ENCODE measurements at places on chromosomes 13 and 19. TPM values are rescaled to one million over a fixed set of nuclear protein-coding genes. Genes with fewer than 3 reads are reported as not detected.
A peak's percentile ranks its signal among the peaks of the same experiment; 100 is the strongest.

DNA sequence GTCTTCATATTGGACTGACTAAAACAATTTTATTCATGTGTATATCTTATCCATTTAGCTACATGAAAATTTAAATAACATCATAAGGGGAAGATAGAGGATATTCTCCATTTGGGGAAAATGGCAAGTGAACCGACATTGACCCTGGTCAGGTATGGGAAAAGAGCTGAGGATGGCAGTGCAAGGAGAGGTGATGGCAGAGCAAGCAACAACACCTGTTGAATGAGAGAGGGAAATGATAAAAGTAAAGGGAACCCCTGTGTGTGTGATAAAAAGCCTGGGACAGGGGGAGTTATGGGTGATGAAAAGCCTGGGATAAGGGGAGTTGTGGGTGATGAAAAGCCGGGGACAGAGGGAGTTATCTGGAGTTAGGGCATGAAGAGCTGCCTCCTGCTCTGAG is 4.0 kb downstream of the CLC start:
- H3K4me3 ChIP-seq = no peak overlapping the region
- H3K27me3 ChIP-seq = no peaks in the 10 kb centered on the region
- H3K36me3 ChIP-seq = no peaks in the 10 kb centered on the region
- no peaks in the 10 kb centered on the region for H3K4me1 ChIP-seq
- DNase-seq = no peak

The SIAH3 gene
- total RNA-seq = 0.31 TPM

- H3K4me1 ChIP-seq = no peaks in the 10 kb centered on the region
- DNase-seq = no peak
- H3K4me3 ChIP-seq = no peak overlapping the region
- peaks cover 30% of the 10 kb centered on the region for H3K36me3 ChIP-seq
- H3K27me3 ChIP-seq = peaks cover 40% of the 10 kb centered on the region
Measured at GRCh38 chr19:41909706-41910105, 18.5 kb downstream of the ERFL start.

DNA sequence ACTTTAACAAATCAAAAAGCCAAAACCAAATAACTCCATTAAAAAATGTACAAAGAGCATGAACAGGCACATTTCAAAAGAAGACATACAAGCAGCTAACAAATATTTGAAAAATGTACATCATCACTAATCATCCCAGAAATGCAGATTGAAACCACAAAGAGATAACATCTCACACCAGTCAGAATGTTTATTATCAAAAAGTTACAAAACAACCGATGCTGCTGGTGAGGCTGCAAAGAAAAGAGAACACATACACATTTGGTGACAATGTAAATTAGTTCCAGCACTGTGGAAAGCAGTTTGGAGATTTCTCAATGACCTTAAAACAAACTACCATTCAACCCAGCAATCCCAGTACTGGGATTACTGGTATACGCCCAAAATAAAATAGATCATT is 756.0 kb upstream of the PCDH20 start:
- H3K4me1 ChIP-seq = no peaks in the 10 kb centered on the region
- H3K27ac ChIP-seq = no peak overlapping the region
- H3K36me3 ChIP-seq = no peaks in the 10 kb centered on the region
- no peak for DNase-seq

DNA sequence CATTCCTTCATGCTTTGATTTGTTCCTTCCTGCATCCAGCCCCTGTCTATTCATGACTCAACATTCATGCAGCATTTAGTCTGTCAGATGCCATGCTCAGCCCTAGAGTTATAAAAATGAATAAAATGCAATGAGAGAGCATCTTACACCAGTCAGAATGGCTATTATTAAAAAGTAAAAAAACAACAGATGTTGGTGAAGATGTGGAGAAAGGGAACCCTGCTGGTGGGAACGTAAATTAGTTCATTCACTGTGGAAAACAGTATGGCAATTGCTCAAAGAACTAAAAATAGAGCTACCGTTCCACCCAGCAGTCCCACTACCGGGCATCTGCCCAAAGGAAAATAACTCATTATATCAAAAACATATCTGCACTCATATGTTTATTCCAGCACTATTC is 70.0 kb upstream of the GTF3A start:
- H3K4me1 ChIP-seq = no peaks in the 10 kb centered on the region
- no peak overlapping the region for H3K4me3 ChIP-seq
- no peaks in the 10 kb centered on the region for H3K27me3 ChIP-seq
- H3K36me3 ChIP-seq = no peaks in the 10 kb centered on the region
- no peak overlapping the region for H3K27ac ChIP-seq
- DNase-seq = no peak

The IFNL2 gene
- total RNA-seq = not detected

GRCh38 chr19:6458695-6459261 is 814 bp downstream of the SLC25A23 start:
- peaks cover 11% of the 10 kb centered on the region for H3K36me3 ChIP-seq
- no peaks in the 10 kb centered on the region for H3K4me1 ChIP-seq
- peak overlapping the region; percentile 61 for H3K4me3 ChIP-seq
- no peak overlapping the region for H3K27ac ChIP-seq

The LAIR1 gene
- 27.4 TPM for total RNA-seq

The GDF15 gene
- 49.7 TPM for total RNA-seq

- H3K4me3 ChIP-seq = no peak overlapping the region
- H3K27me3 ChIP-seq = peaks cover 18% of the 10 kb centered on the region
- H3K4me1 ChIP-seq = no peaks in the 10 kb centered on the region
- no peak for DNase-seq
- no peaks in the 10 kb centered on the region for H3K36me3 ChIP-seq
Measured at GRCh38 chr13:111922086-111922485, 144.9 kb upstream of the SOX1 start.

DNA sequence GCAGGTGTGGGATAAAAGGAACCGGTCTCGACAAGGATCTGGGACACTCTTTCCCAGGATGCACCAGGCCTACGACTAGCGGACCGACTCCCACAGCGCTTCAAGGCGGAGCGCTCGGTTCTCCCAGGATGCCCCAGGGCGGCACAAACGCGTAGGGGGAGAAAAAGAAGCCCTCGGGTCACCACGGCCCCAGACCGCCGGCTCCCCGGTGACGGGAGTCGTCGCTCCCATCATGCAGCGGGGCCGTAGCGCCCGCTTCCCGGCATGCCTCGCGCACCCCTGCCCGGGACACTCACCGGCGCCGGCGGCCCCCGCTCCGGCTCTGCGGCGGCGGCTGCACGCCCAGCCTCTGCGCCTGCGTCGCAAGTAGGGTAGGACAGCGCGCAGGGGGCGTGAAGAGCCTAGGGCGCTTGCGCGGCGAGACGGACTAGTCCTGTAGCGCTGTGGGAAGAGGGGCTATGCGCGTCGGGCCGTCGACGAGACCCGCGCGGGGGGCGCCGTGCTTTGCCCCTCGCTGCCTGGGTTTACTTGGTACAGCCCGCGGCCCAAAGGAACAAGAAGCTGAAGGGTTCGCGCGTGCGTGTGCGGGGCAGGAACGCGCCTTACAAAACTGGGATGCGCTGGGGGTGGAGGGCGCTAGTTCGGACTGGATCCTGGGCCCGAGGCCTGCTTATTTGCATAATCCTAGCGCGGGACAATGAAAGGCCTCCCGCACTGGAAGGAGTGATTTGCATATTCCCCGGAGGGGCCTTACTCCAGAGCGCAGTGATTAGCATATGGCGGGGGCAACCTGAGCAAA is at the start of gene ZNF428:
TSS of gene ZNF428 (minus strand) at position 368 of the 799 bp plus-strand sequence. CDS start 5,325 bp downstream, outside the sequence.
- H3K36me3 ChIP-seq = no peaks in the 10 kb centered on the region
- H3K27ac ChIP-seq = peak within 1 kb of the TSS; percentile 97
- DNase-seq = peak; percentile 94
- peaks cover 2% of the 10 kb centered on the region for H3K4me1 ChIP-seq
- H3K4me3 ChIP-seq = peak within 1 kb of the TSS; percentile 87
- no peaks in the 10 kb centered on the region for H3K27me3 ChIP-seq

GRCh38 chr19:5782945-5783919 is 1.3 kb downstream of the PRR22 start:
- no peaks in the 10 kb centered on the region for H3K4me1 ChIP-seq
- H3K27ac ChIP-seq = no peak overlapping the region
- H3K36me3 ChIP-seq = peaks cover 10% of the 10 kb centered on the region
- H3K4me3 ChIP-seq = no peak overlapping the region
- no peaks in the 10 kb centered on the region for H3K27me3 ChIP-seq

DNA sequence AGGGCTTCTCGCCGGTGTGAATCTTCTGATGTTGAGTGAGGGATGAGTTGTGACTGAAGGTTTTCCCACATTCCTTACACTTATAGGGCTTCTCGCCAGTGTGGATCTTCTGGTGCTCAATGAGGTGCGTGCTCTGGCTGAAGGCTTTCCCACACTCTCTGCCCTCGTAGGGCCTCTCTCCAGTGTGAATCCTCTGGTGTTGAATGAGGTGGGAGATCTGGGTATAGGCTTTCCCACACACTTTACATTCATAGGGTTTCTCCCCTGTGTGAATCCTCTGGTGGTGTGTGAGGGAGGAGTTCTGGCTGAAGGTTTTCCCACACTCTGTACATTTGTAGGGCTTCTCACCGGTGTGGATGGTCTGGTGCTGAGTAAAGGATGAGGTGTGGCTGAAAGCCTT is 33.2 kb downstream of the ZNF473 start:
- no peak overlapping the region for H3K27ac ChIP-seq
- DNase-seq = no peak
- H3K4me3 ChIP-seq = no peak overlapping the region
- H3K36me3 ChIP-seq = no peaks in the 10 kb centered on the region
- H3K27me3 ChIP-seq = no peaks in the 10 kb centered on the region

- no peak overlapping the region for H3K27ac ChIP-seq
- H3K36me3 ChIP-seq = no peaks in the 10 kb centered on the region
- H3K4me3 ChIP-seq = no peak overlapping the region
- no peaks in the 10 kb centered on the region for H3K4me1 ChIP-seq
- no peak for DNase-seq
- H3K27me3 ChIP-seq = no peaks in the 10 kb centered on the region
Measured at GRCh38 chr13:113365583-113365970, 1.6 kb upstream of the GRTP1 start.

DNA sequence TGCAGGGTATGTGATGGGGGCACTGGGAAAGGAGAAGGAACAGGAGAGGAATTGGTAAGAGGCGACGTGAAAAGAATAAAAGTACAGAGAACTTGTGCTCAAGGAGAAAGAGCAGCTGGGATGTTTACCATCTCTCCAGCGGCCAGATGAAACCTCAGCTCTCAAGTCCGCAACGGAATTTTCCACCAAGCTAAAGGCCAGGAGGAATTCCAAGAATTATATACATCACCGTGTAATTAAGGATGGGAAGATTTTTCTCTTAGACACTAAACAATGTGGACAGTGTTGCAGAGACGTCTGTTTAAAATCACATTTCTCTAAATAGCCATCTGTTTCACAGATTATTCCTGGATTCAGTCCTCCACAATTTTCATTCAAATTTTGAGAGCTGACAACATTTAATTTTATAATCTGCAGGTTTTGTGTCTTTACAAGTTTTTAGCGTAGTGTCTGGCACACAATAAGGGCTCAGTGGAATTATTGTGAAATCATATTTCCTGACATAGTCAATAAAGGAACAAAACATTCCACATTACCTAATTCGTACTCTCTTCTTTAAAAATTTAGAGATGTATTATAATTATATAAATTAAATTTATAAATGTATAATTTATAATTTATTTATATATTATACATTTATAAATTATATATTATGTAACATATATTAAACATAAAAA is 23.0 kb upstream of the USP29 start:
- no peak overlapping the region for H3K4me3 ChIP-seq
- H3K36me3 ChIP-seq = no peaks in the 10 kb centered on the region
- DNase-seq = peak; percentile 59
- no peak overlapping the region for H3K27ac ChIP-seq
- no peaks in the 10 kb centered on the region for H3K4me1 ChIP-seq

The MAST1 gene
- 0.55 TPM for total RNA-seq

- H3K36me3 ChIP-seq = no peaks in the 10 kb centered on the region
- H3K4me1 ChIP-seq = no peaks in the 10 kb centered on the region
- H3K4me3 ChIP-seq = no peak overlapping the region
Measured at GRCh38 chr13:109836629-109837607, 50.5 kb upstream of the IRS2 start.

GRCh38 chr13:81442904-81443303 is 1102.0 kb upstream of the SPRY2 start:
- no peaks in the 10 kb centered on the region for H3K4me1 ChIP-seq
- no peak overlapping the region for H3K27ac ChIP-seq
- no peaks in the 10 kb centered on the region for H3K36me3 ChIP-seq
- no peak overlapping the region for H3K4me3 ChIP-seq
- H3K27me3 ChIP-seq = no peaks in the 10 kb centered on the region

DNA sequence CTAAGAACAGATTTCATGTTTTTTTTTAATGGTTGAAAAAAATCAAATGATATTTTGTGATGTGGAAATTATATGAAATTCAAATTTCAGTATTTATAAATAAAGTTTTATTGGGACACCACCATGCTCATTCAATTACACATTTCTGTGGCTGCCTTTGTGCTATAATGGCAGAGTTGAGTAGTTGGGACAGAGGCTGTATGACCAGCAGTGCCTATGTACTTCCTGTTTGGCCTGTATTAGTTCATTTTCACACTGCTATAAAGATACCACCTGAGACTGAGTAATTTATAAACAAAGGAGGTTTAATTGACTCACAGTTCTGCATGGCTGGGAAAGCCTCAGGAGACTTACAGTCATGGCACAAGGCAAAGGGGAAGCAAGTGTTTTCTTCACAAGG is 33.6 kb downstream of the AKAP11 start:
- no peaks in the 10 kb centered on the region for H3K4me1 ChIP-seq
- DNase-seq = no peak
- peaks cover 56% of the 10 kb centered on the region for H3K36me3 ChIP-seq

GRCh38 chr13:110353339-110353977 is 46.4 kb downstream of the COL4A2 start:
- H3K4me1 ChIP-seq = peaks cover 20% of the 10 kb centered on the region
- H3K27me3 ChIP-seq = no peaks in the 10 kb centered on the region
- H3K36me3 ChIP-seq = peaks cover 2% of the 10 kb centered on the region
- H3K27ac ChIP-seq = no peak overlapping the region
- DNase-seq = no peak

DNA sequence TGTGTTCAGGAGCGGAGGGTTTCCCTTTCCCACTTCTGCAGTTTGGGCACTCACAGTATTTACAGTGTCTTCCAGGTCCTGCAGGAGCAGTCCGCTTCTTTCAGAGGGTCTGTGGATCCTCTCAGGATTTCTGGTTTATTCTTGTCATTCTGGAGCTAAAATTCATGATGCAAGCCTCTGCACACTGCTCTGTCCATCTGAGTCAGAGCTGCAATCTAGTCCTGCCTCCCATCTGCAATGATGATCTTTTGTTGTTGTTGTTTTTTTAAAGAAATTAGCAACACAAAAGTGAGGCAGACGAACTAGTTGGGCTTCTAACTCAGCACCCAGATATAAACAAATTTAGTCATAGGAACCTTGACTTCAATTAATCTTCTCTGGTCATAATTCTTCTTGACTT is 86.5 kb downstream of the DLEU7 start:
- H3K27me3 ChIP-seq = no peaks in the 10 kb centered on the region
- no peak overlapping the region for H3K4me3 ChIP-seq
- no peak for DNase-seq
- no peaks in the 10 kb centered on the region for H3K4me1 ChIP-seq
- no peaks in the 10 kb centered on the region for H3K36me3 ChIP-seq

The BLOC1S3 gene
- 7.5 TPM for total RNA-seq

The ZNF534 gene
- total RNA-seq = 0.20 TPM

The PSG11 gene
- not detected for total RNA-seq

- no peaks in the 10 kb centered on the region for H3K27me3 ChIP-seq
- no peak overlapping the region for H3K4me3 ChIP-seq
- H3K27ac ChIP-seq = no peak overlapping the region
- no peak for DNase-seq
- H3K4me1 ChIP-seq = no peaks in the 10 kb centered on the region
Measured at GRCh38 chr19:16057062-16057461, 19.2 kb upstream of the TPM4 start.

The SBSN gene
- not detected for total RNA-seq

The YIF1B gene
- 22.0 TPM for total RNA-seq

The ZNF136 gene
- total RNA-seq = 24.3 TPM
